WERI-Rb-1 (cell line): ENCODE measurements at places on chromosomes 2 and 18.

DNA sequence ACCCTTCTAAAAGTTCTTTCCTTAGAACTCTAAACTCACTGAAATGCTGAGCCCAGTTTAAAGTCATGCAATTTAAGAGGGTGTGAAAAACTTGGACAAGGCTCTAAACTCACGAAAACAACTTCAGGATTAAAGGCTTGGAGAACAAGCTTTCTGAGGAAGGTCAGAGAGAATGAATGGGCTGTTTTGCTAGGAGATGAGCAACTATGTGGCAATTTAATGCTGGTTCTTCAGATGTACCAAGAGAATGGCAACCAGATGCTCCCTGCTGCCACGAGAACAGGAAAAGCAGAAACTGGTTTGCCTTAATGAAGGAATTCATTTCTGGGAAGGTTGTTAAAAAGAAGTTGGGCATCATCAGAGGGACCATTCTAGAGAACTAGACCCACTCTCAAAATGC, 77.8 kb upstream of the PMAIP1 start:
- DNase-seq = no peak

- DNase-seq = no peak
These were observed 431.9 kb upstream of the HS6ST1 start for GRCh38 chr2:128750328-128751165.

- DNase-seq = peak; percentile 74
These were observed 44.3 kb upstream of the CAB39 start for GRCh38 chr2:230668184-230668938.

GRCh38 chr2:234178330-234179030, 128.0 kb downstream of the SPP2 start:
- DNase-seq = no peak

DNA sequence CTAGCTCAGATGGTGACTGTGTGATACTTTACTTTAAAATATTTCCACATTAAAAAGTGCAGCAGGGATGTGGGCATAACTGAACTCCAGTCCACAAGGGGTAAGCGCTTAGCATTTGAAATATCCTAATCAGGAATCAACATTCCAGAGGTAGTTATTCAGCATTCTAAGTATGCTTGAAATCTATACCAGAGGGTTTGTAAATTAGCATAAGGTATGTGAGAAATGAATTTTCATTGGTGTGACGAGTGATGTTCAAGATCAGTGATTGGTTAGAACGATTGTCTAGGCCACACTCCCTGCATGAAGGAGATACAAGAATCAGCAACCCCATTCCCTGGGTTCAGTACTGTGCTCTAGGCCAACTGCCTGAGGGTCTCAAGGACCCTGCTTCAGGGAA, 42.6 kb downstream of the MAPK4 start:
- DNase-seq = no peak

DNA sequence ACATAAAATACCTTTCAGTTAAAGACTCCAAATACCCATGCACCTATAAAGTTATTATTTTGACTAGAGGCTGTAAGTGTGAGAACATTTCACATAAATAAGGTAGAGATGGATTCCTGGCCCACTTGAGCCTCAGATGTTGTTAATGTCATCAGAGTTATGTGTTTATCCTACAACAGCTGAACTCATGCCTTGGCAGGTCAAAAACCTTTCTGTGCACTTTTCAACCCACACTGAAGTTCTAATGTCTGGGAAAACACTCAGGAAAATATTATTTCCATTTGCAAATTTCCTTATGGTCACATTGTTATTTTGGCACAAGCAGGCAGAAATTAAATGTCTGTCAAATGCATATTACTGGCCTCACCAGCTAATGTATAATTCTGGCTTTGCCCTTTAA, 209.2 kb downstream of the LNPK start:
- no peak for DNase-seq

DNA sequence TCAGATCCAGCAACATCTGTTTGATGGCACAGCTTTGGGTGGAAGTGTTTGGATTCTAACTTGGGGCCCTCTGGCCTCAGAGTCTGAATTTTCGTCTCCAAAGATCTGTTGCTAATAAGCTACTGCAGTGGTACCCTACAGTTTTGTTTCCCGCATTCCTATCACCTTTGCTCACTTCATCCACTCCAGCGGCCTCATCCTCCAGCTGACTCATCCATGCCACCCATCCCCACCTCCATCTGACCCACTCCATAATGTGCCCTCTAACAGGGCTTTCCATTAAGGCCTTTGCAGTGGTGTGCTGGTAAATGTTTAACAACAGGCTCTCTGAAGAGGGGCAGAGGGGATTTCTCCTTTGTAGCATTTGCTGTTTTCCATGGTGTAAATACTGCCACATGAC, 225.5 kb downstream of the TGIF1 start:
- no peak for DNase-seq

DNA sequence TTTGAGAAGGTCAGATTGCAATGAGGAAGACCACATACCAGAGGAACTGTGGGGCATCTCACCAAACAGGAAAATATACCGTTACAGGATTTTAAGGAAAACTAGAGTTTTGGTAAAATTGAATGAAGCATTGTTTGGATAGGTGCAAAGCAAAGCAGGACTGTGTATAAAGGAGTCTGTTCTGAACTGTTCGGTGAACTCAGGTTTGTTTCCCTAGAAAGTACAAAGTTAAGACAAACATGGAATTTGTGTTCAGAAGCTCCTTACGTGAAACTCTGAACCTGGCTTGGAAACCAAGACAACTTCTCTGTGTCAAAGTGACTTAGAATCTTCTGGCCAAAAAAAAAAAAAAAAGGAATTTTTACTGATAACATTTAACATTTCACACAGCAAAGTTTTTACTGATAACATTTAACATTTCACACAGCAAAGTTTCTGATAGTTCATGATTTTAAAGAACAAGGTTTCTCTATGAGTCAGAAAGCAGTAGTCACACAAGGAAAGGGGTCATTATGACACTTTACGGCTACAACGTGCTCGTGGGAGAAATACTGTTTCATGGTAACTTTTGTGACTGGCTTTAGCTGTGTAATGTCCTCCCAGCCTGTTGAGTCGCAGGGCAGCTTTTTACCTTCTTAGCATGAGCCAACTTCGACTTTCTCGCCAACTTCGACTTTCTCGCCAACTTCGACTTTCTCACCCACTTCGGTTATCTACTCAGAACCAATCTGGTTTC, 21.2 kb upstream of the TET3 start:
- DNase-seq = no peak

- DNase-seq = no peak
These were observed 16.2 kb downstream of the GALM start for GRCh38 chr2:38682008-38682575.

- peak; percentile 5 for DNase-seq
These were observed 29.6 kb upstream of the ALPP start for GRCh38 chr2:232348936-232349335.

DNA sequence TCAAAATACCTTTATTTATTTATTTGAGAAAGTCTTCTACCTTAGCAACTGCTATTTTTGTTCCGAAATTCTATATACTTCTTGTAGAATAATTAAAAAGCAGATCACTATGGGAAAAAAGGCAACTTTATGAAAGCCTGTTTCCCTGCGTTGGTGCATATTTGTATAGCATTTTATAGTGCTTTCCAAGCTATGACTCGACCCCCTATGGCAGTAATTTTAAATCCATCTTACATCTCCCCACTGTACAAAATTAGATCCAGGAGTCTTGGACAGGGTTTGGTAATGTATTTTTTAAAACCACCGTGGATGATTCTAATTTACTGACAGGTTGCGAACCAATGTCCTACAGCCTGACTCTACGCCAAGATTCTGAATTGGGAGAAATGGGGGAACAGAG, 10.1 kb downstream of the TANK start:
- no peak for DNase-seq
